ENCODE measurements at places on chromosomes 13 and 19. TPM values are rescaled to one million over a fixed set of nuclear protein-coding genes. Genes with fewer than 3 reads are reported as not detected.

Gene RNF17
- polyA plus RNA-seq: not detected

Gene MIR17HG
- not detected for polyA plus RNA-seq

Gene AKAP8L
- polyA plus RNA-seq: 67.5 TPM

Gene CCDC97
- polyA plus RNA-seq: 23.1 TPM

Gene CEACAM20
- not detected for polyA plus RNA-seq

Gene SYNGR4
- polyA plus RNA-seq: 0.25 TPM
